Activated T-cell treated with anti-CD3 and anti-CD28 coated beads, Interleukin-2, amount 50 U/mL, for 72 hours (primary cell): ENCODE measurements at places on chromosomes 6 and 20.

DNA sequence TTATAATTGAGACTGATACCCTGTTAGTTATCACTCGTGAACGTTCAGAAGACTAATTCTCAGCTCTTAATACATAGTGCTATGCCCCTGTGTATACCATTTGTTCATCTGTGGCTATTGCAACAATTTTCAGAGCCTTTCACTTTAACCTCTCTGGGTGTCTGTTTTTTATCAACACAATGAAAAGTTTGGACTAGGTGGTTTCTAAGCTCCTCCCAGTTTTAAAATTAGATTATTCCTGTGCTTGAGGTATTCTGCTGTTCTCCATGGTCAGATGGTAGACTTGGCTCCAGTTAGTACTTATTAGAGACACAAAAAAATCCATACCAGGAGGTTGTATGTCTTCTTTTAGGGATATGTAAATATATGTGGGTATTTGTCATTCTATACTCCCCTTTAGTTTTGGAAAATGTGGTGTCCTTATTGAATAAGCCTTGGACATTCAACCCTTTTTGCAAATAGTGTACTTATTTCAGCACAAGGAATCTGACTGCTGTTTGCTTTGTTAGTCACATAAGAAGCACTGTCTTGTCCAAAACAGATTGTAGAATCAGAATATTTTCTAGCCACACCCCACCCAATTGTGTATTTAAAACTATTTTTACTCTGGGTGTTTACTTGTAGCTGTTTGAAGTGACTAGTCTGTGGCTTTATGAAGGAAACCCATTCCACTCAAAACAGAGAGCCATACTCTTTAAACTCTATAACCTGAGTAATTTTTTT lies 2.0 kb upstream of the COL10A1 start:
- no peak for DNase-seq

GRCh38 chr6:105740946-105741645 lies 338.2 kb upstream of the PREP start:
- DNase-seq: no peak

GRCh38 chr6:3281631-3282475 lies 23.1 kb downstream of the PSMG4 start:
- DNase-seq: no peak

DNA sequence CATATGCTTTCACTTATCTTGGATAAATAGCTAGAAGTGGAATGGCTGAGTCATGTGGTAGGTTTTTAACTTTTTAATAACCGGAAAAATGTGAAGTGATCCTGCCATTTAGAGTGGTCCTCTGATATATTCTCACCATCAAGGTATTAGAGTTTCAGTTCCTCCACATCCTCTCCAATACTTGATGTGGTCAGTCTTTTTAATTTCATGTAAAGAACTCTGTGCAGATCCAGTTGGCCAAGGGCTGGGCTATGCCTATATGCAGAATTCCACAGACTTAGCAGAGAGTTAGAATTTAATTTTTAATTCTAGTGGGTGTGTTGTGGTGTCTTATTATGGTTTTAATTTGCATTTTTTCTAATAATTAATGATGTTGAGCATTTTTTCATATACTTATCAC lies 141.1 kb downstream of the SYCP2 start:
- DNase-seq: no peak

- no peak for DNase-seq
Observed at GRCh38 chr20:63065911-63066310, 59.1 kb upstream of the BHLHE23 start.

DNA sequence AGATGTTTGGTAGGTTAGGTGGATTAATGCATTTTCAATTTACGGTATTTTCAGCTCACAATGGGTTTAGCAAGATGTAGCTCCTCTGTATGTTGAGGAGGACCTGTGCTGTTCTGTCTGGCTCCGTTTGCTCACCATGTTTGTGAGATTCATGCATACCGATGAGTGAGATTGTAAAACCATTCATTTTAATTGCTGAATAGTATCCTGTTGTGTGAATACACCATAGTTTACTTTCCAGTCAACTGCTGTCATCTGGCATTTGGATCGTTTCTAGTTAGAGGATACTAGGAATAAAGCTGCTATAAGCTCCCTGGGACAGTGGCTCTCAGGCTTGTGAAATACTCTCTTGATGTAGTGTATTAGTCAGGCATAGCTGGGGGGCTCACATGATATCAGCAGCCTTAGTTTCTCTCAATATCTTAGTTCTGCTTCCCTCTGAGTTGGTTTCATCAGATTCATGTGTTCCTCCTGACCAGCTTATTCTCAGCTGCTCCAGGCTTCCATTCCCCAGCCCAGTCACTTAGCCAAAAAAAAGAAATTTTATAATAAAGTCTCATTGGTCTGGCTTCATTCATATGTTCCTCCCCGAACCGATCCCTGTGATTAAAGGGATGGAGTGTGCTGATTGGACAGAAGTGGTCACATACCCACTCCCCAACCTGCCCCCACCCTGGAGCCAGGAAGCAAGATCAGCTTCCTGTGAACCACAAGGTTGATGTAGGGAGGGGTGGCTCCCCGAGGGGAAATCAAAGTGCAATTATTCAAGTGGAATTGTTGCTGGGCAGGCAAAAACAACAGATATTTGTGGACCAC lies 10.9 kb upstream of the B4GALT5 start:
- no peak for DNase-seq

- no peak for DNase-seq
Observed at GRCh38 chr6:91045161-91045560, 458.3 kb upstream of the MAP3K7 start.

DNA sequence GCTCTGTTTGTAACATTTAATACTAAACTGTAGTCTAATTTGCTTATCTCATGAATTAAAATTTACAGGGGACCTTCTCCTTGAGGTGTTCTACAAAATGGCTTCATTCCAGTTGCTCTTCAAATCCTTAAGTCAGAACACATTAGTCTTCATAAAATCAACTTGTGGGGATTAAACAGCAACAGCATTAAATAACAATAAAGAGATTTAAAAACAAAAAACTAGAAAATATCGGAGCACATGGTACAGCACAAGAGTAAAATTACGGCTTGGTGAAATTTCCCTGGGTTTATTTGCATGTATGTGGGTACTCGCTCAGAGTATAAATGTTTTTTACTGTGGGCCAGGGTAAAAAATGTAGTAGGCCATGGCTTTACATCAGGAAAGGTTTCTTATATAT lies 12.0 kb downstream of the RRAGD start:
- DNase-seq: no peak

DNA sequence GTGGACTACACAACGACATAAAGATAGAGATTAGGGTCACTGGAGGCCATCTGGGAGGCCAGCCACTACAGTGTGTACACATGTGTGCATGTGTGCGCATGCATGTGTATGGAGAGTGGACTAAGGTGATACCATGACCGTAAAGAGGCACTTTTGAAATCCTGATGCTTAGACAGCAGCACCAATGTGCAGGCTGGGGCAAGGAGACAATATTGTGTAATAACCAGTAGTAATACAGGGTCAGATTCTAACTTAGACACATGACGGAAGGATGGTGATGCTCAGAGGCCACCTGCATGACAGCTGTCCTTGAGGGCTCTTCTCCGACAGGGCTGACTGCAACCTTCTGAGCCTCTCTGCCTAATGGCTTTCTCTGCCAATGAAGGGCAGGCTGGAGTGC lies 25.5 kb downstream of the CST9L start:
- DNase-seq: no peak

GRCh38 chr20:51446656-51447055 lies 95.9 kb downstream of the NFATC2 start:
- no peak for DNase-seq

DNA sequence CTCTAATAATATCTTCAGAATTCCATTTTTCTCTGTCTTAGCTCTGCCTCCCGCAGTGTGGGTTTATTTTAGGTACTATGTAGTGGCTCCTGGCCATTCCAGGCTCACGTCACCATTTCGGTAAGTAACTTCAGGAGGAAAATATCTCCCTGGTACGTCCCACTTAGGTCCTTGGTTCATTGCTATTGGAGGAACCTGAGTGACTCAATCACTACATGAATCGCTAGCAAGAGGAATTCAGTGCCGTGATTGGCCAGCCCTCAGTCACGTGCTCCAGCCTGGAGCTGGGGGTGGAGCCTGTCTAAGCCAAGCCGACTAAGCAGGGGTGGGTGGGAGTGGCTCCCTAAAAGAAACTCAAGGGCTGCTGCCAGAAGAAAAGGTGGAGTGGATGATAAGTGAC lies 67.3 kb upstream of the E2F3 start:
- DNase-seq: no peak

- no peak for DNase-seq
Observed at GRCh38 chr6:42618105-42618504, 54.3 kb downstream of the UBR2 start.

DNA sequence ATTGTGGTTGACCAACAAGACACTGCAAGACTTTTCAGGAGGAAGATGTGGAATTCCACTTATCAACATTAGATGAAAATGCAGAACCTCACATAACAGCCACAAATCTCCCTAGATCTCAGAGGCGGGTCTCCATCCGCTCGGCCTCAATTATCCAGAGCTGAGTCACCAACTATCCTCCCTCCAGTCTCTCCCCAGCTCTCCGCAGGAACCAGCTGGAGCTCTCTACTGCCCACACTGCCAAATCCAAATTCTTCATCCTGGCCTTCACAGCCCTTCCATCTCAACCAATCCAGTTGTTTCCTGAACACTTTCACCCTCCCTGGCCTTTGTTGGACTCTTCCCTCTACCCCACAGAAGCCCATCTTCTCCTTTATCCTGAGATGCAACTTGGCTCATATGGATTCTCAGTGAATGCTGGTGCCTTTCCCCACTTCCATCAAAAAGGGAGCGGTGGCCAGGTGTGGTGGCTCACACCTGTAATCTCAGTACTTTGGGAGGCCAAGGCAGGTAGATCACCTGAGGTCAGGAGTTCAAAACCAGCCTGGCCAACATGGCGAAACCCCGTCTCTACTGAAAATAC lies 3.5 kb upstream of the TGIF2 start:
- DNase-seq: no peak

- DNase-seq: no peak
Observed at GRCh38 chr6:81962198-81962597, 209.7 kb upstream of the TENT5A start.

GRCh38 chr6:31734821-31735406 lies 1.4 kb downstream of the CLIC1 start:
- peak; percentile 74 for DNase-seq

- DNase-seq: no peak
Observed at GRCh38 chr6:116108836-116109235, 8.2 kb downstream of the NT5DC1 start.

DNA sequence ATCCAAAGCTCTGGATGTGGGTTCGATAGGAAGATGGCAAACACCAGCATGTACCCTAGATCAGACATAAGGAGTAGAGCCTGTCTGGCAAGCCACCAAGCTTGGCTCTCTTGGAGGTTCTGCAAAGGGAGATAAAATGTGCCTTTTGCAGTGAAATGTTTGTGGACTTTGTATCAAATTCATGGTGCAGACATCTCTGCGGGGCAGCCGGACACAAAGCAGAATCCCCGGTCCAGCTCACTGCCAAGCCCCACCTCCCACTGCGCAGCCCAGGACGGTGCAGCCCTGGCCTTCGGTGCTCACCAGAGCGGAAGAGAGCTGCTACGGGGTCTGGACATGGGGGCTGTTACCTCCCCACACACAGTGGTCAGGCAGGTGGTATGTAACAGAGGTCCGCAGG lies 333.6 kb upstream of the JARID2 start:
- DNase-seq: no peak

DNA sequence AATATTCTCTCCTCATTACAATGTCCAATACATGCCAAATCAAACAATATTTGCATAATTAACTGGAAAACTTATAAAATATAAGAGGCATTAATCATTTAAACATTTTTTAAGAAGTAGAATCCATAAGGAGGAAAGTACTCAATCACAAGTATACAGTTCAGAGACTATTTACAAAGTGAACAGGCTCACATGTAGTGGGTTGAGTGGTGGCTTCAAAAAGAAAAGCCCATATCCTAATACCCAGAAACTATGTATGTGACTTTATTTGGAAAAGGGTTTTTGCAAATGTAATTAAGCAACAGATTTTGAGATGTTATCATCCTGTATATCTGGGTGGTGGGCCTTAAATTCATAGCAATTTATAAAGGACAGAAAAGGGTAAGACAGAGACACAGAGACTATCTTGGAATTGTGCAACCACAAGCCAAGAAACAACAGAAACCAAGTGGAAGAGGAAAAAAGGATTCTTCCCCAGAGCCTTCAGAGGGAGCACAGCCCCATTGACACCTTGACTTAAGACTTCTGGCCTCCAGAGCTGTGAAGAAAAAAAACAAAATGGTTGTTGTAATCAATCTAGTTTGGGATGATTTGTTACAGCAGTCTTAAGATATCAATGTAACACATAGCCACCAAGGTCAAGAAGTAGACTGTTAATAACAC lies 32.7 kb upstream of the CRISP1 start:
- no peak for DNase-seq

DNA sequence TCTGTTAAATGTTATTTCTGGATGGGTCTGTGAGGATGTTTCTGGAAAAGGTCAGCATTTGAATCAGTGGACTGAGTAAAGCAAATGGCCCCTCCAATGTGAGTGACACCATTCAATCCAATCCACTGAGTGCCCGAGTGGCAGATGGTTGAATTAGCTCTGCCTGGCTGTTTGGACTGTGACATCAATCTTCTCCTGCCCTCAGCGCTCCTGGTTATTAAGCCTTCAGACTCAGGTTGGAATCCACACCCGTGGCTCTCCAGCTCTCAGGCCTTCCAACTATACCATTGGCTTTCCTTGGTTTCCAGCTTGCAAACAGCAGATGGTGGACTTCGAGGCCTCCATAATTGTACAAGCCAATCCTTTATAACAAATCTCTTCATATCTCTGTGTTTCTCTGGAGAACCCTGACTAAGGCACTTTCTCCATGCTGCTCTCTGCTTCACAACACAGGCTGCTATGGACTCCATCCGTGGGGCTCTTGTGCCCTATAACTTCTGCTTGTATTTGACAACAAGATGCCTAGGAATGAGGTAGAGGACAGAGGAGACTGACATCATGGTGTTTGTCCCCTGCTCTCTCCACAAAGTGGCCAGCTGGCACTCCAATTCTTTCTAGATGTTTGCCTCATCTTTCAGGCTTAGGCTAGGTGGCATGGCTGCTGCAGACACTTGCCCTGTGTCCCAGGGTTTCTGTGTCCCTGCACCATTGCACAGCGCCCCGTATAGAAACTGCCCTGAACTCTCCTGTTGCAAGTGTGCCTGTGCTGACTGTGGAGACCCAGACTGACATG lies 4.8 kb upstream of the CSTL1 start:
- DNase-seq: no peak

DNA sequence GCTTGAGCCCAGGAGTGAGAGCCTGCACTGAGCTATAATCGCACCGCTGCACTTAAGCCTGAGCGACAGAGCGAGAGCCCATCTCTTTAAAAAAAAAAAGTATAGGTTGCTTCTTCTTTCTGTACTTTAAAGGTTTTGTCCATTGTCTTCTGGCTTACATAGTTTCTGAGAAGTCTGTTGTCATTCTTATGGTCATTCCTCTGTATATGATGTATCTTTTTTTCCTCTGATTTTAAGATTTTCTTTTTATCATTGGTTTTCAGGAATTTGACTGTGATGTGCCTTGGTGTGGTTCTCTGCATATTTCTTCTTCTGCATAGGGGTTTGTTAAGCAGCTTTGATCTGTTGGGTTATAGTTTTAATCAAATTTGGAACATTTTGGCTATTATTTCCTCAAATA lies 29.1 kb downstream of the QRSL1 start:
- DNase-seq: no peak
